ENCODE measurements at places on chromosomes 2 and 18.

- no peak for DNase-seq
Measured at GRCh38 chr2:10709290-10709939, 12.0 kb upstream of the ATP6V1C2 start.

DNA sequence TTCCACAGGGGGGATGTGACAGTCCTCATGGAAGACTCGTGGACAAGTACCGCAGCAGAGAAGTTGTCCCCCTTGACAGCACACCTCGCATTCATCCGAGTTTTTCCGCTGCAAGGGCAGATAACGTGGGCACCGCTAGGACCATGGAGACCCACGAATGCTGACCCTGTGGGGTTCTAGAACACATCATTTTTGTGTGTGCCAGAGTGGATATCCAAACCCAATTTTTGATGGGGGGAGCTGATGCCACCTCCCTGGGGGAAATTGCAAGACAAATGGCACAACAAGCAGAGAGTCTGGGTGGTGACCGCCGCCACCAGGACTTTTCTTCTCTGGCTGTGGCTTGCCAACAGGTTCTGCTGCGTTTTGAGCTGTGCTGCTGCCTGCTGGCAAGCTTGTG lies 46.9 kb downstream of the SP110 start:
- DNase-seq: no peak

DNA sequence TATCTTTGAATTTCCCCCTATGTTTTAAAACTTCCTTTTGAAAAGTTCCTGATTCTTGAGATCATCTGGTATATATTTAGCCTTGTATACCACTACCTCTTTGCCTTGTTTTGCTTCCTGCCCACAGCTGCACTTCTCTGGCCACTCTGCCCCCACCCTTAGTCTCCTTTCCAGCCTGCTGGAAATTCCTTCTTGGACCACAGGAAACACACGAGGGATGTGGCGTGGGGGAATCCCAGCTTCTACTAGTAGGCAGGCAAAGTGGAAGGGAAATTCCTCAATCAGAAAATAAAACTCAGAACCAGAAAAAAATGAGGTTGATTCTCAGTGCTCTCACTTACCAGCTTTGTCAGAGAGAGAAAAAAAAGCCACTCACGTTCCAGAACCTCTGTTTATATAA lies 13.4 kb downstream of the IL18RAP start:
- DNase-seq: no peak

DNA sequence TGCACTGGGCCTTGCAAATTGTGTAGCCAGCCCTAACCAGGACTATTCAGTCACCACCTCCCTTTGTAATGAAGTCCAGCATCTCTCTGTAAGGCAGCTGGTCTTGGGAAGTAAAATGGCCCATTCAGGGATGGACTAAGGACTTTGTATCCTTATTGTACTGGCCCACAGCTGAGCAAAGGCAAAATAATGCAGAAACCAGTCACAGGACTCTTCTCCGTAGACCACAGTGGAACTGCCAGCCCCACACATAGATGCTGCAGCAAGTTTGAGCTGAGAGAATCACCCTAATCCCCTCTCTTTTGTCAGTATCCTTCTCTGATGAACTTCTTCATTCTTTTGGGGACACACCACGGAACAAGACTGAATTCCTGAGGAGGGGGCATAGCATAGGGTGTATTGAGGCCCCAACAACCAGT lies 73.6 kb upstream of the RTN4 start:
- DNase-seq: no peak

DNA sequence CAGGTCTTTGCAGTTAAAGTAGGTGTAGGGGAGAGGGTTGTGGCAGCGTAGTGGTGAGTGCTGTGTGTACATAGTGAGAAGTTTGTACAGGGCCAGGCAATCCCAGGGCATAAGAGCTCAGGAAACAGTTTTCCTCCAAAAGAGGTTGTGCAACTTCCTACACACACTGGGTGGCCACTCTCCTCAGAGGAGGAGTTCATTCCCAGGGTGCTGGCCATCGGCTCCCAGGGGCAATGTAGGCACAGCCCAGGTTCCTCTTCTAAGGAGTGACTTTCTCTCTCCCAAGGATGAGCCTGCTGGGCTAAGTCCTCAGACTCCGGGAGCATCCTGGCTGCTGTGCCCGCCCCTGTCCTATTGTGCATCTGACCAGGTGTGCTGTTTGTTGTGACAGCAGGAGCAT lies 3.0 kb downstream of the ACOXL start:
- no peak for DNase-seq

- DNase-seq: no peak
Measured at GRCh38 chr2:232979871-232980461, 33.1 kb downstream of the NGEF start.

DNA sequence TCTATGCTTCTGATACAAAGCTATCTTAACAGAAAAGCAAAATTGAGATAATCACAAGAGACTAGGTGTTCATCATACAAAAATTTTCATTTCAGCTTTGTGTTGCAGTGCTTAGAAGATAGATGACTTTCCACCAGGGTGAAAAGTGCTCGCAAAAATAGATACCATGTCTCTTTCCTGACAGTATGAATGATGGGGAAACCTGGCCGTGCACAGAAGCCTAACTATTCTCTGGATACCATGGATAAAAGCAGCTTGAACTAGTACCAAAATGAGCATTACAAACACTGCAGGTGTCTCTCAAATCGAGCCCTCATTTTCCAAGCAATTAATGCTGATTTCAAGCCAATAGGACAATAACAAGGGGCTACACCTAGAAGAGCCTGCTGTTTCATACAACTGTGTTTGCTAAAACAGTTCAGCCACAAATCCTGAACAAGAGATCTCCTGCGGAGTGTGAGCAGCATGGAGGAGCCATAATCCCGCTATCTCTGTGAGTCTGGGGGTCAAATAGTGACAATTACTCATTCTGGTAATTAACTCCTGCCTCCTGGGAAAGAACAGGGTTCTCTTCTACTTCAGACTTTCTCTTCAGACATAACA lies 507.6 kb downstream of the PID1 start:
- no peak for DNase-seq

- no peak for DNase-seq
Measured at GRCh38 chr18:6088432-6088831, 193.1 kb upstream of the TMEM200C start.

DNA sequence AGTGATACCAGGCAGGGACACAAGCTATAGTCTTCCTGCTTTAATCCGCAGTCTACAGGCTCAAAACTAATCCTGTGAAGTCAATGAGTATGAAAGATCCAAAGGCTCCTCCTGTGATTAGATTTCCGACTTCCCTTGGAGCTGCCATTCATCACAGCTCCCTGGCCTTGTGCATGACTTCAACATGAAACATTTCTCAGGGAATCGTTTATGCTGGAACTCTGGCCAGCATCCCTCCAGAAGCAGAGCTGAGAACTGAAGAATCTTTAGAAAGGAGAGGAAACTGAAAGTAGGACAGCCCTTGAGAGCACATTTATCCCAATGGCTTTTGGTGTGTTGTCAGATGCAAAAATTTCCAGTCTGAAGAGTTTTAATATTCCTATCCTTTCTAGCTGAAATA lies 84.3 kb upstream of the SESTD1 start:
- DNase-seq: no peak

- DNase-seq: no peak
Measured at GRCh38 chr2:235639885-235640284, 146.0 kb downstream of the AGAP1 start.

DNA sequence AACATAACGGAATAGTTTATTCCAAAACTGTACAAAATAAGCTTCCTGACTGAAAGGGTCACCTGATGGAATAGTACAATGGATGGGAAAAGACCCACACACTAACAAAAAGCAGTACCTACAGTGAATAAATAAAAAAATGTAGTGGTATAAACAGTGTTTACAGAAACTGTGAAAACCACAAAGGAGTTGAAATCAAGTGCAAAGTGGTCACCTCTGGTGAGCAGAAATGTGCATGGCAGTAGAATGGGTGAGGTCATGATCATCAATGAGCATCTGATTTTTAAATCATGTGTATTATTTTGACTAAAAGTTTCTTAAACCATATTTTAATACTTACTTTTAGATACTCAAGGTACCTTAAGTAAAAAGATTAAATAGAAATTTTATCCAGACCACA lies 11.4 kb downstream of the WDSUB1 start:
- no peak for DNase-seq

DNA sequence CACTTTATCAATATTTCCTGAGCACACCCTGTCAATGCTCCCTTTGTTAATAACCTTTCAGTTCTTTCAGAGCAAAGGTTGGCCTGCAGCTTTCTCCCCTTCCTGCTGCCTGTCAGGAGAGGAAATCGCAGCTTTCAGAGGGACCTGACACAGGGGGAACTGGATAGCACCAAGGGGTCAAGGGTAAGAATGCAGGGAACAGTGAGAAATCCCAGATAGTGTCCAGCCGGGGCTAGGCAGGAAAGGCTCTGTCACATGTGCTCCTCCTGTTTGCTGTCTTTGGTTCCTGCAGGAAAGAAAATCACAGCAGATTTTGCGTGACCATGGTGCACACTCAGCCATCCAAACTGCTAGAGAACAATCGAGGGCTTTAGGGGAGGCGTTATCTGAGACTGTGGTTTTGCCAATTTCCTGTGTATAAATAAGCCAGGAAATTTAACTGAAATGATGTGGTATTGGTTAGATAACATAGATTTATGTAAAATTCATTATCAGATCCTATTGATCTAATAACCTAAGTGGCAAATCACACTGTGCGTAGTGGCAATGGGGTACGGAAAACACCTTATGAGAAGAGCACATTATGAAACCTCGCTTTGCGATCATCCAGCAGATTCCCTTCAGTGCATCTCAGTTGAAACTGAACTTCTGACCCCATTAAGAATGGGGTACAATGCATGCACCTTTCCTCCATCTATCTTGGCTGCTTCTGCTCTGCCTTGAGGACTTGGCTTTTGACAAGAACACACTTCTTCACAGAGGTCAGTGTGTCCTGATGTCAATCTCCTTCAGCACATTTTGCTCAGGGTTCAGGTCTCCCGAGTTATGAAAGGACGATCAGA lies 178.0 kb downstream of the ICOS start:
- no peak for DNase-seq

DNA sequence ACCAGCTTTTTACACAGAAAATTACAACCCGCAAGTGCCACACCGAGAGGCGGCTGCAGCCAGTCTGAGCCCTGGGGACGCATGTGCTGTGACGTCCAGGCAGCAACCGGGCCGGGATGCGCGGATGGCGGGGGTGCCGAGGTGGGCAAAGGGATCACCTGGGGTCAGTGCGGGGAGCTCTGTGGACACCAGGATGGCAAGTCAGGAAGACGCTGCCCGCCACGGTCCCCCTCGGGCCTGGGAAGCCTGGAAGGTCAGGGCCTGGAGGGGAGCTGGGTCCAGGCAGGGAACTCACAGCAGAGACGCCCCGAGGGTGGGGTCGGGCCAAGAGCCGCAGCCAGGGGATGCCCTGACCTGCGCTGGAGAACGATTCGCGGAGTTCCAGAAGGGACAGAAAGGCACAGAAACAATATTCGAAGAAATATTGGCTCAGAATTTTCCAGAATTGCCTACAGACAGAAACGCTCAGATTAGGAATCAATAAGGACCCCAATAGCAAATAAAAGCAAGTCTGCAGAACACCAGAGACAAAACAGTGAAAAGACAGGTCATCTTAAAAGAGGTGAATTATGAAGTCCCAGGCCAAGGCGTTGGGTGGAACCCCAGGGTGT lies 11.7 kb upstream of the KIF1A start:
- no peak for DNase-seq

DNA sequence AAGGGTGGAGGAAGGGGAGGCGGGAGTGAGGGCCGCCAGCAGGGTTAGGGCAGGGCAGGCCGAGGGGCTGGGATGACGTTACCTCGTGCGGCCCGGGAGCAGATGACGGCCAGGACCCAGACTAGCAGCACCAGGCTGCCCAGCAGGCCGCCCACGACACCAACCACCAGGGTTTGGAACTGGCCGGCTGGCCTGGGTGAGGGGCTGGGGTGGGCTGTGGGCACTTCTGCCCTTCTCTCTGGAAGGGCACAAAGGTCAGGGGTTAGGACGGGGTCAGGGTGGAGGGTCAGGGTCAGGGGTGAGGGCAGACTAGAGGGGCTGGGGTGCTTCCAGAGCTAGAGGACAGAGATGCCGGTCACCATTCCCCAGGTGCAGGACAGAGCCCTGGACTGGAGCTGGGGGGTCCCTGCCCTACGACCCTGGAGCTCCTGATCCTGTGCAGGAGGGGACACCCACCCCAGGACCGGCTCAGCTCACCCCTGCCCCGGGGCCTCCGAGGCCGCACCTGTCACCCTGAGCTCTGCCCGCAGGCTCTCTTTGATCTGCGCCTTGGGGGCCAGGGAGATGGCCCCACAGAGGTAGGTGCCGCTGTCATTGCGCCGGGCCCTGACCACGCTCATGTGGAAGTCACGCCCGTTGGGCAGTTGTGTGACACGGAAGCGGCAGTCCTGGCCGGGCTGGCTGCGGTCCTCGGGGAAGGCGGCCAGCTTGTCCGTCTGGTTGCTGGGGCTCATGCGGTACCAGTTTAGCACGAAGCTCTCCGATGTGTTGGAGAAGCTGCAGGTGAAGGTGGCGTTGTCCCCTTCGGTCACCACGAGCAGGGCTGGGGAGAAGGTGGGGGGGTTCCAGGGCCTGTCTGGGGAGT lies 6.3 kb downstream of the PDCD1 start:
- DNase-seq: no peak

- DNase-seq: no peak
Measured at GRCh38 chr2:27145682-27146081, 3.1 kb upstream of the TCF23 start.
